ENCODE measurements at places on chromosomes 2 and 18.

DNA sequence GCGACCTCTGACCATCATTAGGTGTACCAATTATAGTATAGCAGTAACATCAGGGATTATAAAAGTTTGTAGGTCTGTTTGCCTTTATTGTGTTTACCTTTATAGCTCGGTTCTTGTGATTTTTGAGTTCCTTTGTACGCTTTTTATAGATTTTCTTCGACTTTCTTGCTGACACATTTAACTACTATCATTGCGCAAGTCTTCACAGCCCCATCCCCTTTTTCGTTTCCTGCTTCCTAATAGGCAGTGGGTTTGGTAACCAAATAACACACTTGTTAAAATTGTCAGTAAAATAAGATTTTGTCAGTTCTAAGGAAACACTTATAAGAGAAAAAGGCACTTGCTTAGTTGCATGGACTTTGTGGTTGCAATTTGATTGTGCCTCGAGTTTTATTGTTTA is 541.5 kb downstream of the LRP1B start:
- DNase-seq: no peak

DNA sequence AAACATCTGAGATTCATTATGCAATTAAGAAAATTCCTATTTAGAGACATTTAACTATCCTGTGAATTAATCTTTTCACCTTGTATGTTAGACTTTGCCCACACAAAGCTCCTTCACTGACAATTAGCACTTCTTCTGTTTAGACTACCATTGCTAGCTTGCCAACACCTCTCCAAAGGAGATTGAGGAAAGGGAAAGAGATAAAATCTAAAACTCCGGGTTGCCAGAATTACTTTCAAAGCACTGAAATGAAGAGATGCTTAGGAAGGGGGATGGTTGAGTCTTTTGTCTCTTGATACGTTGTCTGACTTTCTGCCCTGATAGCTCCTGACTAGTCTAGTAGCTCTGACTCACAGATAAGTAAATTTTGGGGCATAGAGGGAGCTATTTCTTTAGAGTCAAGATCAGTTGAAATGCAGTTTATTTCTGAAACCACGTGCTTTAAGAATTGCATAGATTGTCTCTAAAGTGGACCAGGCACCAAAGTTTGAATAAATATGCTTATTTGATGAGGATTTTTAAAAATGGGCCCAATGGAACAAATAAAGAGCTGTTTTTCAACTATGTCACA is 74.1 kb upstream of the DSEL start:
- no peak for DNase-seq

DNA sequence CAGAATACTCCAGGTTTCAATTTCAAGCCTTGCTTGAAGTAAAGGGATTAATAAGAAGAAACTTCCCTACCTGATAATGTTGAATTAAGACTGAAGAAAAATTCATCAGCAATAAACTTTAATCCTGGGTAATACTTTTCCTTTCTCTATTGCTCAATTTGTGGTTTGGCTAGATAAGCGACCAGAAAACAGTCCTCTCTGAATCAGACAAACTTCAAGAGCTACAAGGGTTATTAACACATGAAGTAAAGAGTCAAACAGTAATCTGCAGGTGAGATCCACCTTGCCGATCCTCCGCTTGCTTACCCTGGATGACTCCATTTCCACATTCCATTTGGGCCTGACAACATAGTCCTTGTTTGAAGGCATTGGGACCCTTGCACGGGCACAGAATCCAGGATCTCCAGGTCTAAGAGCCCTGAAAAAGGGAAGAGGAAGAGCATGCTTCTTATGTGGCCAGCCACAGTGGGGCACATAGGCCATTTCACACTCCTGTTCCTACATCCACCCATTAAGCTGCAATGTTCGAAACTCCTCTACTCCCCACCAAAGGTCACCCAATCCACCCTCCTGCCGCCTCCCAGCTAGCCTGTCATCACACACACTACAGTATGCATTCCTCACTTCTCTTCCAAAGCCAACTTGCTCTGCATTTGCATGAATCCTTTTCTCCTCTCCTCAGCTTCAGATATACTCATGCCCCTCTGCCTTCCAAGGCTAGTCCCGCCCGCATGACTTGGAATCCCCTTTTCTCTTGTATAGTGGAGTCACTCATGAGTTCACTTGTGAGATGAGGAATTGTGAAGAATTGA is 39.8 kb downstream of the IWS1 start:
- DNase-seq: no peak

GRCh38 chr2:235017441-235017840 is 65.6 kb downstream of the SH3BP4 start:
- no peak for DNase-seq

GRCh38 chr2:100588071-100588786 is 25.4 kb downstream of the PDCL3 start:
- peak; percentile 35 for DNase-seq

All from activated CD4-positive, alpha-beta memory T cell treated with anti-CD3 and anti-CD28 coated beads, Interleukin-2, amount 10 ng/mL, durations not matched to agents 7 days and 5 days (primary cell).